Right renal cortex interstitium (tissue), 3 donors: ENCODE measurements at places on chromosomes 2 and 18. TPM values are rescaled to one million over a fixed set of nuclear protein-coding genes. Genes with fewer than 3 reads are reported as not detected.

CNGA3 gene
- not detected for polyA plus RNA-seq

SOCS6 gene
- polyA plus RNA-seq: 32.5 TPM

GKN2 gene
- not detected for polyA plus RNA-seq

CD207 gene
- 0.08 TPM for polyA plus RNA-seq

NXPH2 gene
- polyA plus RNA-seq: 6.8 TPM

CFAP53 gene
- polyA plus RNA-seq: 4.0 TPM

TNFAIP6 gene
- 2.0 TPM for polyA plus RNA-seq

UGT1A6 gene
- polyA plus RNA-seq: 3.6 TPM

EGR4 gene
- not detected for polyA plus RNA-seq

AQP12B gene
- polyA plus RNA-seq: 0.74 TPM

MSTN gene
- polyA plus RNA-seq: 2.2 TPM

ACTG2 gene
- 0.64 TPM for polyA plus RNA-seq

CXCR2 gene
- polyA plus RNA-seq: 0.08 TPM

FIGN gene
- 8.8 TPM for polyA plus RNA-seq

PLGLB1 gene
- polyA plus RNA-seq: 8.4 TPM

ALPI gene
- 0.14 TPM for polyA plus RNA-seq

FASTKD1 gene
- 31.6 TPM for polyA plus RNA-seq

TRIM54 gene
- 3.9 TPM for polyA plus RNA-seq

NYAP2 gene
- not detected for polyA plus RNA-seq

IL36G gene
- polyA plus RNA-seq: not detected

ABHD1 gene
- polyA plus RNA-seq: 0.88 TPM

SDC1 gene
- 24.1 TPM for polyA plus RNA-seq

LGALSL gene
- polyA plus RNA-seq: 46.3 TPM

KCNE4 gene
- 15.7 TPM for polyA plus RNA-seq

MPP4 gene
- 0.19 TPM for polyA plus RNA-seq
